Metanephros (tissue), 2 donors: ENCODE measurements at places on chromosomes 4 and X. TPM values are rescaled to one million over a fixed set of nuclear protein-coding genes. Genes with fewer than 3 reads are reported as not detected.

Gene SSX4
- not detected for total RNA-seq

Gene DMP1
- total RNA-seq = not detected

Gene CXCL11
- total RNA-seq = not detected

Gene PGM2
- 33.8 TPM for total RNA-seq

Gene XAGE2
- total RNA-seq = not detected

Gene UCHL1
- total RNA-seq = 48.0 TPM

Gene DMRTC1
- not detected for total RNA-seq

Gene XPNPEP2
- 28.7 TPM for total RNA-seq
